ENCODE measurements at places on chromosomes 4 and X. TPM values are rescaled to one million over a fixed set of nuclear protein-coding genes. Genes with fewer than 3 reads are reported as not detected.

The PRKG2 gene
- 4.7 TPM for total RNA-seq

The KLKB1 gene
- 1.2 TPM for total RNA-seq

The PPP1R2C gene
- not detected for total RNA-seq

The CTAG1B gene
- total RNA-seq = not detected

- DNase-seq = no peak
Measured at GRCh38 chr4:176818531-176818930, 25.8 kb upstream of the VEGFC start.

DNA sequence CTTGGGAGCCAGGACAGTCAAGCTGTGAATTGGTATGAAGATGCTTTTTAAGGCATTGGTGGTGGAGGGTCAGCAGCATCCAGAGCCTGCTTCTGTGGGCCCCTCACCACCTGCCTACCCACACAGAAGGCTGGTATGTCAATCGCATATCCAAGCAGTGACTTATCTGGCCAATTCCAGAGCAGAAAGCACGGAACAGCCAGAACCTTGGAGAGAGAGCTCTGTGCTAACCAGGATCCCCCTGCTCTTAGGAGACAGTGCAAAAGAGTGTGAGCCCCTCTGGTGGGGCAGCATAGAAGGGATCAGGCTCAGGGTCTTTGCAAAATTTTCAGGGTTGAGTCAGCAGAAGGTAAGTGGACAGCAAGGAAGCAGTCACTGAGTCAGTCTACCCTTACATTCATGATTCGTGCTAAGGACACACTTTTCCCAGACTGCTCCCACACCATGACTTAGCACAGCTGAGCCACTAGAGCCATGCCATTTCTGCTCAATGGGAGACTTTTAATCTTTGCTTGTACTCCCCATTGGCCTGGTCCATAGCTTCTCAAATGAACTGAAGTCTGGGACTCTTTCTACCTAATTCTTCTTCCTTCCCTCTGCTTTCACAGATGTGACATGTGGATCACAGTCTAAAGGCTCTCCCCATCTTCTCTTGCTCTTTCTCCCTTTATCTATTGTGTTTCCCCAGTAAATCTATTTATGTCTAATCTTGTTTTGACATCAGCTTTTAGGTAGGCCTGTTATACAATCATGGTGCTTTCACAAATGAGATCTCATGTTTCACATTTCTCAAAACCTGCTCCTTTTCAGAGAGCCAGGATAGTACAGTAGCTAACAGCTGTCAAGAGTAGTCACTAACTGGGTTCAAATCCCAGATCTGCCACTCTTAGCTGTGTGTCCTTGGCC is 20.0 kb downstream of the MORF4L2 start:
- DNase-seq = no peak

GRCh38 chr4:147991543-147992283 is 259.8 kb downstream of the ARHGAP10 start:
- DNase-seq = no peak

- DNase-seq = no peak
Measured at GRCh38 chrX:53695946-53696549, 9.5 kb upstream of the HUWE1 start.

- DNase-seq = no peak
Measured at GRCh38 chr4:127776620-127777019, 5.5 kb upstream of the HSPA4L start.

- DNase-seq = peak; percentile 86
Measured at GRCh38 chrX:131812847-131813825, 210.0 kb upstream of the STK26 start.

DNA sequence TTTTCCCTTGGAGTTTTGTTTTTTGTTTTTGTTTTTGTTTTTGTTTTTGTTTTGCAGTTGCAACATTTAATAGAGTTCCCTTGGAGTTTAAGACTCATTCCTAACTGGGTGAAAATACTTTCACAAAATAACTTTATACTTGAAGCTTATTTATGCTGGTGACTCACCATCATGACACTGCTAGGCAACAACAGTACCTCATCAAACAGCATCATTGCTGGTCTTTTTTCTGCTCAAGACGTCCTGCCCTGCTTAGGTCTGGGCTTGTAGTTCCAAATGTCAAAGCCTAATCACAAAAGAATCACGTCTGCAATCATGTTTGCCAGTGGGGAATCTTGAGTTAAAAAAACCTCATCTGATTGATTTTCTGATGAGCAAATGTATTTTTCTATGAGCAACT is 105.7 kb upstream of the PRPS2 start:
- DNase-seq = no peak

Data from ureter (tissue), 1 donor.